ENCODE measurements at places on chromosomes 6 and 20. TPM values are rescaled to one million over a fixed set of nuclear protein-coding genes. Genes with fewer than 3 reads are reported as not detected.

GRCh38 chr20:17992224-17992637, 23.4 kb downstream of the MGME1 start:
- H3K4me3 ChIP-seq = no peak overlapping the region
- no peak overlapping the region for H3K27ac ChIP-seq
- DNase-seq = no peak
- no peaks in the 10 kb centered on the region for H3K27me3 ChIP-seq
- H3K4me1 ChIP-seq = no peaks in the 10 kb centered on the region

GRCh38 chr6:56072856-56073255, 174.5 kb downstream of the COL21A1 start:
- H3K36me3 ChIP-seq = no peaks in the 10 kb centered on the region
- H3K4me1 ChIP-seq = no peaks in the 10 kb centered on the region
- H3K27ac ChIP-seq = no peak overlapping the region
- H3K4me3 ChIP-seq = no peak overlapping the region
- no peak for DNase-seq

GRCh38 chr6:43088654-43089056, 12.5 kb downstream of the PTK7 start:
- no peaks in the 10 kb centered on the region for H3K4me1 ChIP-seq
- DNase-seq = no peak
- no peaks in the 10 kb centered on the region for H3K36me3 ChIP-seq
- H3K27me3 ChIP-seq = no peaks in the 10 kb centered on the region
- no peak overlapping the region for H3K27ac ChIP-seq

- no peak for DNase-seq
- peaks cover 46% of the 10 kb centered on the region for H3K36me3 ChIP-seq
- H3K4me1 ChIP-seq = peaks cover 12% of the 10 kb centered on the region
- H3K27ac ChIP-seq = no peak overlapping the region
These were observed 12.2 kb downstream of the TOP1 start for GRCh38 chr20:41040855-41041254.

GRCh38 chr6:40923326-40923725, 115.7 kb downstream of the UNC5CL start:
- no peak for DNase-seq
- no peak overlapping the region for H3K4me3 ChIP-seq
- no peaks in the 10 kb centered on the region for H3K36me3 ChIP-seq
- H3K27ac ChIP-seq = no peak overlapping the region
- peaks cover 17% of the 10 kb centered on the region for H3K27me3 ChIP-seq
- H3K4me1 ChIP-seq = no peaks in the 10 kb centered on the region

- H3K36me3 ChIP-seq = no peaks in the 10 kb centered on the region
- no peaks in the 10 kb centered on the region for H3K4me1 ChIP-seq
- H3K27ac ChIP-seq = no peak overlapping the region
- no peaks in the 10 kb centered on the region for H3K27me3 ChIP-seq
- H3K4me3 ChIP-seq = no peak overlapping the region
These were observed 108.0 kb upstream of the MOCS1 start for GRCh38 chr6:40042232-40042631.

DNA sequence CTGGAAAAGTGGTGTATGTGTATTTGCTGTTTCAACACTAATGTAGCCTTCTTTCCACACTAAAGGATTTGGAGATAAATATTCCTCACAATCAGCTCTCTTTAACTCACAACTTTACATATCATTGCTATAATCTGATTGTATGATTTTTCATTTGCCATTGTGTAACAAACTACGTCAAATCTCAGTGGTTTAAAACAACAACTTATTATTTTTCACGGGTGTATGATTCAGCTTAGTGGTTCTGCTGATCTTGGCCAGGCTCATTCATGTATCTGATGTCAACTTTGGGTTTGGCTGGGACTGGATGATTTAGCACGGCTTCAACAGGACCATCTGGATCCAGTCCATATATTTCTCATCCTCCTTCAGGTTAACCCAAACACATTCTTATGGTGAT, 55.4 kb upstream of the TMX4 start:
- no peak overlapping the region for H3K4me3 ChIP-seq
- H3K4me1 ChIP-seq = no peaks in the 10 kb centered on the region
- H3K27me3 ChIP-seq = no peaks in the 10 kb centered on the region
- no peaks in the 10 kb centered on the region for H3K36me3 ChIP-seq
- no peak overlapping the region for H3K27ac ChIP-seq

DNA sequence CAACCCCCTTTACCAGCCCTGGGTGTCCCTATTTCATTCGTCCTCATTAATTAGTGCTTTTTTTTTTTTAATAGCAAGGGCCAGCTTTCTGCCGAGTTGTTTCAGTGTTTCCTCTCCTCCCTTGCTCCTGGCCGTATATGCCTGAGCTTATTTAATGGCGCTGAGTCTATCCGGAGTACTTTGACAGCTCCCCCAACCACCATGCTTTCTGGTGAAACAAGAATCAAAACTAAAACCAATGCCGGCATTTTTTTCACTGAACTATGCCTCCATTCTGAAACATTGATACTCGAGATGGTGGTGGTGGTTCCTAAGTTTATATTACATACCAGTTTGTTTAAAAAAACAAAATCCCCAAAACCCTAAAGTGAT, 1.2 kb downstream of the DCBLD1 start:
- H3K27me3 ChIP-seq = no peaks in the 10 kb centered on the region
- H3K4me1 ChIP-seq = peaks cover 21% of the 10 kb centered on the region
- peak overlapping the region; percentile 80 for H3K27ac ChIP-seq

GRCh38 chr6:42369568-42369967, 82.2 kb downstream of the TRERF1 start:
- H3K4me1 ChIP-seq = no peaks in the 10 kb centered on the region
- DNase-seq = peak; percentile 36
- no peak overlapping the region for H3K27ac ChIP-seq
- H3K36me3 ChIP-seq = no peaks in the 10 kb centered on the region
- no peak overlapping the region for H3K4me3 ChIP-seq
- peaks cover 13% of the 10 kb centered on the region for H3K27me3 ChIP-seq

GRCh38 chr6:33945931-33946330, 142.1 kb upstream of the MLN start:
- no peak overlapping the region for H3K27ac ChIP-seq
- no peaks in the 10 kb centered on the region for H3K4me1 ChIP-seq
- H3K4me3 ChIP-seq = no peak overlapping the region
- DNase-seq = no peak

DNA sequence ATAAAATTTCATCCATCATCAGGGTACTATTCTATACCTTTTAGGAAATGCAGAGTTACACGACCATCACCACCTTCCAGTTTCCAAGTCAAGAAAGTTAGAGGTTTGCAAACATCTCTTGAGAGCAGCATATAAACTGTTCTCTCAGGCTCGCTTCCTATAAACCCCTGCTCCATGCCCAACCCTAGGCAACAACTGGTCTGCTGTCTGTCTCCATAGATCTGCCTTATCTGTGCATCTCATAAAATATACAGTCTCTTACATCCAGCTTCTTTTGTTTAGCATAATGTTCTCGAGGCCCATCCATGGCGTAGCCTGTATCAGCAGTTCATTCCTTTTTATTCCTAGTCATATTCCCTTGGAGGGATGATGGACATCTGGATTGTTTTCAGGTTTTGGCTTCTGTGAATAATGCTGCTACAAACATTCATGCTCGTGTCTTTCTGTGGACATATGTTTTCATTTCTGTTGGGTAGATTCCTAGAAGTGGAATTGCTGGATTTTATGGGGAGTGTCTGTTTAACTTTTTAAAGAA, 6.1 kb downstream of the PTPRT start:
- no peaks in the 10 kb centered on the region for H3K4me1 ChIP-seq
- no peak overlapping the region for H3K27ac ChIP-seq
- H3K27me3 ChIP-seq = peaks cover 4% of the 10 kb centered on the region
- H3K36me3 ChIP-seq = no peaks in the 10 kb centered on the region
- H3K4me3 ChIP-seq = no peak overlapping the region
- no peak for DNase-seq

Gene DCDC2
- total RNA-seq = 0.04 TPM

Gene CDH4
- not detected for total RNA-seq

Gene PNLDC1
- not detected for total RNA-seq

Gene NFS1
- total RNA-seq = 47.1 TPM

Gene EDN3
- not detected for total RNA-seq

Gene LBP
- total RNA-seq = 0.11 TPM

Gene COL9A3
- 1.3 TPM for total RNA-seq

All from K562 (cell line).